ENCODE measurements at places on chromosomes 4 and X.

- H3K27me3 ChIP-seq = no peaks in the 10 kb centered on the region
- H3K36me3 ChIP-seq = no peaks in the 10 kb centered on the region
- no peak overlapping the region for H3K4me3 ChIP-seq
- peaks cover 5% of the 10 kb centered on the region for H3K4me1 ChIP-seq
- no peak overlapping the region for H3K27ac ChIP-seq
Observed at GRCh38 chrX:39752815-39753214, 344.9 kb downstream of the BCOR start.

DNA sequence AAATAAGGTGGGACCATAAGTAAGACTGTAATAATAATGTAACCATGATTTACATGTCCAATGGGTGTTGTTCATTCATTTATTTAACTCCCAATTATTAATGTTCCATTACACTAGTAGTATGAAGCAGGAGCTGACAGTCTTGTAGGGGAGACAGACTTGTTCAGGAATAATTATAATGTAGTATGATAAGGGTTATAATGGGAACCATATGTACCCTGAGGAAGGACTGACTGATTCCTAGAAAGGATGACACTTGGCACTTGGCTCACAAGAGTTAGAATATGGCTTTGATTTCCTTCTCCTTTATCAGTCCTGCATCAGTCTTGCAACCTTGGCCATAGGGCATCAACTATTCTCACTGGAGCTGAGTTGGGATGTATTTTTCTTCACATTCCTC is 24.2 kb downstream of the PCDH7 start:
- DNase-seq = no peak
- no peak overlapping the region for H3K27ac ChIP-seq
- no peak overlapping the region for H3K4me3 ChIP-seq
- H3K36me3 ChIP-seq = no peaks in the 10 kb centered on the region

DNA sequence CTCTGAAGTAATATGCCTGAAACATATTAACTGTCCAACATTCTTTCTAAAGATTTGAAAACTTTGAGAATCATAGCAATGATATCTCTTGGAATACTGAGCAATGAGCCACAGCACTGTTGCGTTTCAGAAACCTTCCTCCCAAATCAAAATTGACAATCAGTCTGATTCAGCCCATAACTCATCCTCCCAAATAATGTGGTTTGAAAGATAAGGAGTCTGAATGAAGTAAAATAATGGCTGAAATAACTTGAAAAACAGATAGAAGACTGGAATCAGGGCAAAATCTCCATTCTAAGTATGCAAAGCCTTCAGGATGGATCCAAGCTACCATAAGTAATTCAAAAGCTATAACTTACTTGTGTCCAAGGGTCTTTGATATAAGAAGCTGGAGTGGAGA is 98.6 kb upstream of the PLS3 start:
- no peaks in the 10 kb centered on the region for H3K27me3 ChIP-seq
- no peak overlapping the region for H3K4me3 ChIP-seq
- no peaks in the 10 kb centered on the region for H3K36me3 ChIP-seq
- H3K4me1 ChIP-seq = no peaks in the 10 kb centered on the region
- DNase-seq = no peak

DNA sequence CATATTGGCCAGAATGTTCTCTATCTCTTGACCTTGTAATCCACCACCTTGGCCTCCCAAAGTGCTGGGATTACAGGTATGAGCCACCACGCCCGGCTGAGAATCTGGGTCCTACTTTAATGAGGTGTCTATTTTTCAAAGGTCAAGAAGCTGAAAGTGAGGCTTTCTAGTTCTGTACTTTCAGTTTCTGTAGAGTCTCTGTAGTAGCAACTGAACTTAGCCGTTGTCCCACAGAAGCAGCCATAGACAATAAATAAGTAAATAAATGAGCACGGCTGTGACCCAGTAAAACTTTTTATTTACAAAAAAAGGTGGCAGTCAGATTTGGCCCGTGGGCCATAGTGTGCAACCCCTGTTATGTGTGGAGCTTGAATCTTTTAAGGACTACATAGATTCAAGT is 92.0 kb downstream of the FNIP2 start:
- no peak for DNase-seq
- H3K36me3 ChIP-seq = peaks cover 32% of the 10 kb centered on the region
- H3K4me3 ChIP-seq = no peak overlapping the region
- no peaks in the 10 kb centered on the region for H3K27me3 ChIP-seq
- no peaks in the 10 kb centered on the region for H3K4me1 ChIP-seq
- no peak overlapping the region for H3K27ac ChIP-seq

DNA sequence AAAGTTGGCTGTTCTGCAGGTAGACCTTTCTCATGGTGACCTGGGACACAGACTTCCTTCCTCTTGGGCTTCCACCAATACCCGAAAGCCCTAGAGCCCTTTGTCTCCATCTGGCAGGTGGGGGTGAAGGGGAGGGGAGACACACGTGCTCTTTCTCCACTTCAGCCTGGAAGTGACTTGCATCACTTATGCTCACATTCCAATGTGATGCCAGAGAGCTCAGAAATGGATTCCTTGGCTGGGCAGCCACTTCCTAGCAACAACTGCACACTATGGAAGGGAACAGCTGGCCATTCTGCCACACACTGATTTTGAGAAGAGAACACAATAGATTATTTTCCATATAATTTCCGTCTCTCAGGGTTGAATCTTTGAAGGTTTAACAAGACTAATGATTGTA is 36.3 kb downstream of the C4orf51 start:
- DNase-seq = no peak
- H3K36me3 ChIP-seq = peaks cover 3% of the 10 kb centered on the region
- H3K4me1 ChIP-seq = peaks cover 11% of the 10 kb centered on the region
- no peak overlapping the region for H3K27ac ChIP-seq

GRCh38 chr4:143939528-143939927 is 34.2 kb upstream of the GYPE start:
- H3K4me1 ChIP-seq = no peaks in the 10 kb centered on the region
- no peak overlapping the region for H3K4me3 ChIP-seq

GRCh38 chr4:76022031-76022430 is 1.3 kb downstream of the CXCL10 start:
- no peaks in the 10 kb centered on the region for H3K36me3 ChIP-seq
- DNase-seq = no peak
- H3K4me1 ChIP-seq = peaks cover 6% of the 10 kb centered on the region
- H3K27me3 ChIP-seq = no peaks in the 10 kb centered on the region
- no peak overlapping the region for H3K27ac ChIP-seq
- H3K4me3 ChIP-seq = no peak overlapping the region

DNA sequence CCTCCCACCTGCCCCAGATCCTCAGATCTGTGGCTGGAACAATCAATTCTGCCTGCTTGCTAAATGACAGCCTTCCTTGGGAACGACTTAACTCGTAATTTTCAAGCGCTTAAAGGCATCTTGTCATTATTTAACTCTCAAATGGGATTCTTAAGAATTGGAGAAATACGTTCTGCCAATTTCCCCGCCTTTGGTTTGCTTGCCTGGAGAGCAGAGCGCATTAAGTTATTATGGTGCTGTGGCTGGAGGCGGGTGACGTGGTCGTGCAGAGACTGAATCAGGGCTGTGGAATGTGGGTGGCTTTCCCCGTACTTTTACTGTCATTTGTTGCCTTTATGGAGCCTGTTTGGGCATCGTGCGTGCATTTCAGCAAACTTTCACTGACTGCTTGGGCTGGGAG is 78.9 kb upstream of the PSAPL1 start:
- H3K4me3 ChIP-seq = no peak overlapping the region
- no peaks in the 10 kb centered on the region for H3K4me1 ChIP-seq
- no peak overlapping the region for H3K27ac ChIP-seq
- H3K36me3 ChIP-seq = no peaks in the 10 kb centered on the region

- H3K36me3 ChIP-seq = no peaks in the 10 kb centered on the region
- H3K4me3 ChIP-seq = no peak overlapping the region
- peaks cover 3% of the 10 kb centered on the region for H3K27me3 ChIP-seq
- DNase-seq = no peak
- no peak overlapping the region for H3K27ac ChIP-seq
Observed at GRCh38 chr4:173556398-173557131, 26.5 kb upstream of the HAND2 start.

DNA sequence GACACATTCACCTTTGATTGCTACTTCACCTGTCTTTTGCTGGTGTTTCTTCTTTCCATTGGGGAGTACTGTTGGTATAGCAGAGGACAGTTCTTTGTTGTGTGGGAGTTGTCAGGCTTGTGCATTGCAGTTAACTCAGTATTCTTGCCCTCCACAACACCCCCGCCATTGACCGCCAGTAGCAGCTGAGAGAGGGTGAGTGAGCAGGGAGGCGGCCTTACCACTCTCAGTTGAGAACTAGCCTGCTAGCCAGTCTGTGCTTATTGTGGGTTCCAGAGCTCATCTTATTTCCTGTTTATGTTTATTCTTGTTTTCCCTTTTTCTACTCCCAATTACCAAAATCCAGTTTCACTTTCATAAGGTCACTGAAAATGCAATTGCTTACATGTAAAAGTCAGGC is 52.2 kb downstream of the STIM2 start:
- no peak overlapping the region for H3K4me3 ChIP-seq
- H3K4me1 ChIP-seq = peaks cover 62% of the 10 kb centered on the region
- H3K27ac ChIP-seq = peak overlapping the region; percentile 60
- peaks cover 15% of the 10 kb centered on the region for H3K36me3 ChIP-seq
- no peaks in the 10 kb centered on the region for H3K27me3 ChIP-seq

DNA sequence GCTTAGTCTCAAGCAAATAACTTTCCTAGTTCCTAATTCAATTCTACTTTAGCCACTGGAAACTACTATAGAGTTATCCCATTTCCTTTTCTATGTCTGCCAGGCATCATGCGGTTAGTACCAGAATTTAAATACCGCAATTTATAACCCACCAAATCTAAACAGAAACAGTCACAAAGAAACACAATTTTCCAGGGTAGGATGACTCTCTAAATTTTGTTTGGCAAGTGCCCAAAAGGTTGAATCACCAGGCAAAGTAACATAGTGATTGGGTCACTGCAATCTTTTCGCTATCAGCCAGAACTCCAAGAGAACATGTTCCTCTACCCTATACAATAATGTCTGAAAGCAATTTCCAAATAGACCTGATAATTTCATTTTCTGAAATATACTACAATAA is 240.2 kb upstream of the GRIA3 start:
- H3K27me3 ChIP-seq = no peaks in the 10 kb centered on the region
- no peak for DNase-seq
- no peak overlapping the region for H3K27ac ChIP-seq
- no peaks in the 10 kb centered on the region for H3K4me1 ChIP-seq
- no peak overlapping the region for H3K4me3 ChIP-seq

DNA sequence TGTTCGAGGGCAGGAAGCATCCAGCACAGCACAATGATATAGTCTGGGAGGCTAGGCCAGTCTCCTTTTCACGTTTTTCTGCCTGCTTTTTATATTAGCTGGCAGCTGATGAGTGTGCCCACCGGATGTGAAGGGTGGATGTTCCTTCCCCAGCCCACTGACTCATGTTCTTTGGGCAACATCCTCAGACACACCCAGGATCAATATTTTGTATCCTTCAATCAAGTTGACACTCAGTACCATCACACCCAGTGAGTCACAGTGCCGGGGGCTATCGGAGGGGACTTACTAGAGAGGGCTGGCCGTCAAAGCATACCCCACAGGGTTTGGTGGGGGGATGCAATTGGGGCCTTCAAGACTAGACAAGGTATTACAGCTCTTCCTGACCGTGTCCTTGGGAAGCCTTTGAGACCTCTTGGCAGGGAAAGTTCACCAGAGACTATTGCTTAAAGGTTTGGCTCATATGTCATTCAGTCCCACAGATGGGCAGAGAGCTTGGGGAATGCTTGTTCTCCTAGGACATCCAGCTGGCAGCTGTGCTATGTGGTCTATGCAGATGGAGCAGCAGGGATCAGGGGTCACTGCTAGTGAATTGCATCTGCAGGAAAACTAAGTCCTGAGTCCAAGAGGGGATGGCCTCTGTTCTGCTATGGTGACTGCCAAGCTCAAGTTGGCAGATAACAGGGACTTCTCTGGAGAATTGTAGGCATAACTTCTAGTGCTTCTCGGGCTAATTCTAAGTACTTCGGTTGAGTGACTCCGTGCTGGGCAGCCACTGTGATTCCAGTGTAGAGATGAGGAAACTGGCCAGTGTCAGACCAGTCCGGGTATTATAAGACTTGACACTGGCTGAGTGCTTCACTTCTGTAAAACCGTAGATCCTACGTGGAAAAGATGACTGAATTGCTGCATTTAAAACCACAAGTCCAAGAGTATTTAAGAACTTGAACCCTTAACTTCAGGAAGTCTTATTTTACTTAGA is 12.9 kb upstream of the WDR1 start:
- no peak overlapping the region for H3K4me3 ChIP-seq
- peaks cover 14% of the 10 kb centered on the region for H3K27me3 ChIP-seq

GRCh38 chrX:118723376-118723775 is 4.0 kb upstream of the IL13RA1 start:
- H3K27ac ChIP-seq = no peak overlapping the region
- no peak overlapping the region for H3K4me3 ChIP-seq
- peaks cover 4% of the 10 kb centered on the region for H3K4me1 ChIP-seq
- no peaks in the 10 kb centered on the region for H3K36me3 ChIP-seq

DNA sequence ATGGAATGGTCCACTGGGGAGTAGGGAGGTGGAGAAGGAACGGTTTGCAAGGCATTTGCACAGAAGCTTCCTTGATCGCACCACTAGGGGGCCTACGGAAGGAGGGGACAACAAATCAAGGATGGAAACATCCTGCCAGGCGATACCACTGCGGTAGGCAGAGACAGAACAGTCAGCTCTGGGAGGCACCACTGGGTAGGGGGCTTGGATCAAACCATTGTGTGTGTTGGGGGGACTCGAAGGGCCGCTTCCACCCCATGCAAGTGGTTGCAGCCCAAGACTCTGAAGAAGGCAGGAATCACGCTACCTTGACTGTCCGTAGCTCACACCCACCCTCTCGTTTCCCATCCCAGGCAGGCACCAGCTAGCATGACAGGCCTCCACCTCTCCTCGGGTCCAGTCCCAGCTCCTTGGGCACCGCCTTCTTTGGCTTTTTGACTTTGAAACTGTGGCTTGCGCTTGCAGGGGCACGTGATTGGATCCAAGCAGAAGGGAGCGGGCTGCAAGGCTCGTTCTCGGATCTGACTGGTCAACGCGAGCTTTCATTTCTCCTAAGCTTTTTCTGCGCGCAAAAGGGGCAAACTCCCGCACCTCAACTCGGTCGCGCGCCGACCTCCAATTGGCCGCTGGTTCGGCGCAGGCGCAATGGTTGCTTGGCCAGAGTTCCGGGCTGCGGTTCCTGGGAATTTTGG is 28.4 kb downstream of the GAGE1 start:
- H3K27ac ChIP-seq = no peak overlapping the region
- H3K4me1 ChIP-seq = no peaks in the 10 kb centered on the region
- DNase-seq = no peak

DNA sequence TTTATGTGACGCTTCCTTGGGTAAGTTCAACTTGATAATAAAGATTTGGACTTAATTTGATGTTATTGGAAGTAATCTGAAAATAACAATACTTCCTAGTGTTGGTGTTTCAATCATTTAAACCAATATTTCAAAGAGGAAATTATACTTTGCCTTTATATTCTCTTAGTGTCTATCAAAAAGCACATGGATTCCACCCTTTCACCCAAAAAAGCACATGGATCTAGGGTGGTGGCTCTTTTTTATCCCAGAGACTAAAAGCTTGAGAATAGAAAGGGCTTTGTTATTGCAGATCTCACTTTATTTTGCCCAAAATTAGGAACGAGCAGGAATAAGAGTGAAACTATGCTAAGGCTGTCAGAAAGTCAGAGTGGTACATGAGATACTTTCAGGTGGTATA is 75.1 kb upstream of the RASGEF1B start:
- H3K27me3 ChIP-seq = no peaks in the 10 kb centered on the region
- DNase-seq = no peak
- H3K4me3 ChIP-seq = no peak overlapping the region
- H3K27ac ChIP-seq = no peak overlapping the region
- H3K36me3 ChIP-seq = no peaks in the 10 kb centered on the region
- H3K4me1 ChIP-seq = no peaks in the 10 kb centered on the region

All from activated naive CD4-positive, alpha-beta T cell treated with anti-CD3 and anti-CD28 coated beads, Interleukin-2, amount 10 ng/mL, durations not matched to agents 7 days and 5 days (primary cell).